ENCODE measurements at places on chromosomes 7 and 10. TPM values are rescaled to one million over a fixed set of nuclear protein-coding genes. Genes with fewer than 3 reads are reported as not detected.
A peak's percentile ranks its signal among the peaks of the same experiment; 100 is the strongest.

GRCh38 chr7:155262031-155262430, 35.6 kb upstream of the INSIG1 start:
- DNase-seq: no peak

GRCh38 chr7:80635533-80635932, 2.9 kb upstream of the CD36 start:
- DNase-seq: no peak

CCDC71L gene
- total RNA-seq: 7.0 TPM

DNA sequence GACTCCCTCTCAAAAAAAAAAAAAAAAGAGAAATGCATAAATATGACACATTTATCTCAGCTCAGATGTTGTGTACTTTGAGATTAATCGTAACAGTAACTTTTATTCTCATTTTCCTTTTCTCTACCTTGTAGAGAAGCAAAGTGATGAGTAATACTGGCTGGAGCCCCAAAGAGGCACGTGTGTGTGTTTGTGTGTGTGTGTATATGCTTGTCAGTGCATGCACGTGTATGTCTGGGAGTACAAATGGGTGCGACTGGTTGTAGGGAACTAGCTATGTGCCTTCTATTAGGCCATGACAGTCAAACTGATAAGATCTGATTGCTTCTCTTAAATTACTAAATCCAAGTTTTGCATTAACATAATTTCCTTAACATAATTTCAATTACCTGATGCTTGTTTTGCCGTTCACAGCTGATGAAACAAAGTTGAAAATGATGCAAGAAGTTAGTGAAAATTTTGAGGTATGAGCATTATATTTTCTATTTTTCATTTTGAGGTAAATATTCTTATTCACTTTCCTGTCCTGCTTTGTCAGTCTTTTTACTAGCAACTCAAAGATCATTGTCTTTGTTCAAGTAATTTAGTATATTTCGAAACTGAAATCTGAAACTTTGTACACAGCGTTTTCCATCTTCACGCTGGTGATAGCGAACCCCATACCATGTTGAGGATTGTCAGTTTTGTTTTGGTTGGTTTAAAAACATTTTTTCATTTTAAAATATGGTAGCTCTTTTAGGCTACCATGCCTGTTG, 3.4 kb downstream of the TRRAP start:
- no peak for DNase-seq

DNA sequence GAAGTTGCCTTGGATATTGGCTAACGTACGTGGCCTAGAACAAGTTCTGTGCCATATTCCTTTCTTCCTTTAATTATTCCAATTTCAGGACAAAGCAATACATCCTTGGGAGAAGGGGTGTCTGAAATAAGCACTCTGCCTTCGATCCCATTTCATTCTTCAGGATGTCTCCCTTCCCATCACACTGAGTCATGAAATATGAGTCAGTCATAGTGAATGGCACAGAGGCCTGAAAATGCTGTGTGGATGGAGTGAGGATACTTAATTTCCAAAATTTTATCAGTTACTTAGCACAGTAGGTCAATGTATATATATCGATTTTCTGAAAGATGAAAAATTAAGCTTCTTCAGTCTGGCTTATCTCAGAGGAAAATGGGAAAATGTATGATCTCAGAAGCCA, 19.5 kb downstream of the EVX1 start:
- DNase-seq: no peak

HYAL4 gene
- total RNA-seq: 0.32 TPM

DNA sequence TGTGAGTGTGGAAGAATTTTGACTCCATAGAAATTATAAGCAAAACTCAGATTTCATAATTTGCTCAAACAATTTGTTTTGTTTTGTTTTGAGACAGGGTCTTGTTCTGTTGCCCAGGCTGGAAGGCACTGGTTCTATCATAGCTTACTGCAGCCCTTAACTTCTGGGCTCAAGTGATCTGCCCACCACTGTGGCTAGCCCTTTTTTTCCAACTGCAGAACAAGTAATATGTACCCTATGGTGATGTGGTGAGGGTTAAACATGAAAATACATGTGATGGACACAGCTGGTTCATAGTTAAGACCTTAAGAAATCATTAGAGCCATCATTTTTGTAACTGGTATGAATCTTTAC, 31.1 kb downstream of the CSTF2T start:
- no peak for DNase-seq

FBXO24 gene
- total RNA-seq: 0.40 TPM

EBLN1 gene
- total RNA-seq: not detected

GRCh38 chr10:32972929-32973328, 14.9 kb upstream of the ITGB1 start:
- DNase-seq: no peak

GRCh38 chr7:46207931-46208634, 287.0 kb upstream of the IGFBP3 start:
- DNase-seq: no peak

TMEM273 gene
- total RNA-seq: 16.6 TPM

DNA sequence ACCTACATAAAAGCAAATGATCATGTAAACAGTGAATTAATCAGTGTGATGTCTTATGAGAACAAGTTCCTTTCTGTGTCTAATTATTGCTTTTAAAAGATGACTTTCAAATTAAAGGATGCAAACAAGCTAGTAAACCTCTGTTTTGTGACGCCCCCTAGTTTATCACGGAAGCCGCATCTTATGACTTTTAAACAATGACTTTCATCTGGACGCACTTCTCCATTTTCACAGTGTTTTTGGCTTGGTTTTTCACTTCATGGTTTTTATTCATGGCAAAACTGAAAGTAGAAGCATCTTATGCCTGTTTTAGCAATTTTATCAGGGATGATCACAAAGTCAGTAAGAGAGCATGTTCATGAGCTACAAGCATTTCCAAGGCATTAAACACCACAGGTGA, 35.0 kb downstream of the ITGA8 start:
- no peak for DNase-seq

- DNase-seq: no peak
Measured at GRCh38 chr10:110735620-110736027, 91.5 kb downstream of the RBM20 start.

DNA sequence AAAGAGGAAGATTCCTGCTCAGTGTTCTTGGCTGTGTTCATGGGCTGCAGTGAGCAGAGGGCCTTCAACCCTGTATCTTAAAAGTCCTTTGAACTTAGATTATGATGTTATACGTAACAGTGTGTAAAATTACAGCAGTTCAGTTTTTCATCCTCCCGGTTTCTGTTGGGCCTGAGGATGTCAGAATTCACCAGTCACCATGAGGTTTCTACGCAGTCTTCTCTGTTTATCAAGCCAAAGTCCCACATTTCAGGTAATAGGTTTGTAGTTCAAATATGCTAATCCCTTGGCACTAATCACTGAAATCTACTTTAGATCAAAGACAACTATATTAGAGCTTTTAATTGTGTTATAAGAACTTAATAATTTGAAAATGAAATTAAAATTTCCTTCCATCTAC, 24.9 kb downstream of the PLEKHA8 start:
- DNase-seq: no peak

- peak; percentile 47 for DNase-seq
Measured at GRCh38 chr10:44936314-44936975, 23.2 kb upstream of the RASSF4 start.

DNA sequence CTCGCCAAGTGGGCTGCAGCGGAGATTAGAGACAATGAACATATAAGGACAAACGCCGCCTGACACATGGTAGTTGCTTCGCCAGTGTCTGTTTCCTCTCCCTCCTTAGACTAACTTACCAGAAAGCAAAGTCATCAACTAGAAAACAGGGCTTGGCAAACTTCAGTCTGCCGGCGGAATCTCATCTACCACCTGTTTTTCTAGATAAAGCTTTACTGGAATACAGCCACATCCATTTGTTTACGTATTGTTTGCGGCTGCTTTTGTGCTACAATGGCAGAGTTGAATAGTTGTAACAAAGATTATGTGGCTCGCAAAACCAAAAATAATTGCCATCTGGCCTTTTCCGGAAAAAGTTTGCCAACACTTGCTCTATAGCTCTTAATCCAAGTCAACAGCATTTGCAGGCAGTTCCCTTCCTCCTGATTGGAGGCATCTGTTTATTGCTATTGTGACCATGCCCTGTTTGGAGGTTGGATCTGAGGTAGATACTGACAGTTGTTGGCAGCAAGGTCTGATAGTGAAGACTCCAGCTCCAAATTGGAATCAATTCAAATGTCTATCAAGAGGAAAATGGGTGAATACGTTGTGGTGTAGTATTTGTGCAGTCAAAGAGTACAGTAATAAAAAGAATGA, 260.6 kb downstream of the POU6F2 start:
- DNase-seq: no peak

PSMG3 gene
- 12.1 TPM for total RNA-seq

CACNA2D1 gene
- total RNA-seq: 87.3 TPM

MALRD1 gene
- 0.40 TPM for total RNA-seq

- DNase-seq: no peak
Measured at GRCh38 chr10:131179361-131179760, 132.2 kb downstream of the TCERG1L start.

- DNase-seq: no peak
Measured at GRCh38 chr7:111290419-111290818, 199.5 kb downstream of the LRRN3 start.

DNA sequence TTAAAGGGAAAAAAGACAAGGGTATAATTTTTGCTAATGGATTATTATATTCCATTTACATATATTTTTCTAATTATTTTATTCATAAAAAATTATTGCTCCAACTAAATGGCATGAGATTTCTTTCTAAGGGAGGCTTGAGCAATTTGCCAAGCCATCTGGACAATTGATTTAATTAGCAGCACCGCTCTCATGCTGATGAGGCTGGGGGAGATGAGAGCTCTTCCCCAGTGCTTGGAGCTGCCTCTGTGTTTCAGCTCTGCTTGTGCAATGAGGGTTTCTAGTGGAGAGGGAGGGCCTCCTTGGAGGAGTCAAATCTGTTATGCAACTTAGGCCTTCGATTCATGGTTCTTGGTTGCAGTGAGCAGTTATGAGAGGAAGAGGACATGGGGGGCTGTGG, 574.3 kb downstream of the TCERG1L start:
- DNase-seq: peak; percentile 9

SPDYE16 gene
- total RNA-seq: not detected

DNA sequence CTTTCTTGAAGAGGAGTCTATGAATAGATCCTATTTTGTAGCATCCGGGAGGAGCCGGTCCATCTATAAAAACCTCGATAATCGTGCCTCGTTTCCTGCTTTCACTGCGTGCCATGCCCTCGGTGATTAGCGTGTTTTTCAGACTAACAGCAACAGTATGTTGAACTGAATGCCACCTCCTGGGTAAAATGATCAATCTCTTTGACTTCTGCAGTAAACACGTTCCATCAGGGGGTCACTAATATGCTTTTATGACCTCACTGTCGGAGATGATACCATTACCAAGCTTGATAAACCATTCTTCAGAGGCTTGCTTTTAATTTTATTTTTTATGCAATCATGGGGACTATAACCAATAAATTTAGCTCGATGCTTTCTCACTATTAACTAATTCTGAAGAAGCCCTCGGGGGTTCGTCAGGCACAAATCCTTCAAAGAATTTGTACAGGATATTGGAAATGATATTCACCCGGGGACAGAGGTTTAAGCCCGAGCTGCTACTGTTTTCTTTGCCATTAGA, 228.3 kb downstream of the ADARB2 start:
- DNase-seq: no peak

DNA sequence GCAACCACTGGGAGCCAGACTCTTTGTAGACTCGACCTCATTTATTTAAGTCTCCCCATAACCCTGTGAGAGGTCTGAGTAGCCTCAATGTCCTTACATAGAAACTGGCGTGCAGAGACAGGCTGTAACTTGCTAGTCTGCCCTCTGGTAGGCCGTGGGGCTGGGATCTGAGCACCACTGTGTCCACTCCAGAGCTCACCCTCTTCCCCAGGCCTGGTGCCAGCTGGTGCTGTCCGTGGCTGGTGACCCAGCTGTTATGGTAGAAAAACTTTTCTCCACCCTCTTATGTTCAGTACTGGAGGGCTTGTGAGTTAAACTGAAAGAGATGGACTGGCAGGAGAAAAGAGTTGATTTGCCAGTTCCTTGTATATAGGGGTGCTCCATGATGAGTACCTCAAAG, 41.9 kb downstream of the ADAMTS14 start:
- no peak for DNase-seq

GRCh38 chr10:121244818-121245217, 353.4 kb downstream of the FGFR2 start:
- no peak for DNase-seq

NRCAM gene
- total RNA-seq: 0.57 TPM

DEPP1 gene
- total RNA-seq: 45.5 TPM

STAG3 gene
- 0.43 TPM for total RNA-seq

CALHM1 gene
- not detected for total RNA-seq

- no peak for DNase-seq
Measured at GRCh38 chr7:82481499-82482097, 38.0 kb upstream of the CACNA2D1 start.

DNA sequence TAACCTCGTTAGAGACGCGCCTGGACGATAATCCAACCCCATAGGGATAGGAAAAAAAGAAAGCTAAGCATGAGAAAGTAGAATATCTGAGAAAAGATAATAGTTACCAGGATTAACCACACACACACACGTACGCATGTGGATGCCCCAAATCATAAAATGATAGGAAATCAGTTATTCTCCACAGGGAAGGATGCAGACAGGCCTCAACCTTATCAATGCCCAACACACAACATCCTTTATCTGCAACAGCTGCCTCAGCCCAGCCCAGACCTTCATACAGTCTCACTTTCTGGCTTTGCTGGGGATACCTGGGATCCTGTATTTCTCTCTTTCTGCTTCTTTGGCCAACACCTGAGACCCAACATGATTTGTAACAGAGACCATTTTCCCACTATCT, 123.0 kb downstream of the NOC3L start:
- DNase-seq: no peak

DNA sequence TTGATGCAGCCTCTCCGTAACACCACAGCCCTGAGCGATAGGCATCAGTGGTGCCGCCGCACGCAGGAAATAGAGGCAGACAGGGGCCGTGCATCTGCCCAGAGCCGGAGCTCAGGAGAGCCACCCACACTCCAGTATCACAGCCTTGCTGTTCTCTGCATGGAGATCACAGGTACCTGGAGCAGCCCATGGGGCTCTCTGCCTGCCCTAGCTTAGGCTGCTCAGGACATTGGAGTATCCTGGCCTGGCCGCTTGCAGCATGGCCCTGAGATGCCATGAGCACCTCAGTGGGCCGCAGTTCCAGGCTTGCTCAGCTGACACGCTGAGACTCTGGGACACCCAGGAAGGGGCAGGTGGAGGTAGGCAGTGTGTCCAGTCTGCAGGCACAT, 47.0 kb downstream of the ELFN1 start:
- no peak for DNase-seq

DNA sequence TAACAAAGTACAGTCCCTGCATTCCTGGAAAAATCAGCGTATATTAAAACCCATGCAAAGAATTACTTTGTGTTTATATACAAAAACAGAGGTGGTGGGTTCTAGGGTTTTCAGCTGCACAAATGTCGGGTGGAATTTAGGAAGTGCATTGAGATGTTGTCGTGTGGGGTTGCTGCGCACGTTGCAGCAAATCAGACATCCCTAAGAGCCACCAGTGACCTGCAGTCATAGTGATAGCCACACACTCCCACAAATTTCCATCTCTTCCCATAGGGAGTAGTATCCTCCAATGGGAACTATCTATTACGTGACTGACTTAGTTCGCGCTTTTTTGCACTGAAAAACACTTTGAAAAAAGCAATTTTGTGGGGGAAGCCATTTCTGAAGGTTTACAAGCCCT, 375.2 kb upstream of the GALNT17 start:
- no peak for DNase-seq

PRSS58 gene
- total RNA-seq: not detected

GRCh38 chr10:90614631-90615030, 243.2 kb downstream of the HTR7 start:
- no peak for DNase-seq

All from cardiac septum (tissue), 1 donor.